ENCODE measurements at places on chromosomes 12 and 14.
A peak's percentile ranks its signal among the peaks of the same experiment; 100 is the strongest.

DNA sequence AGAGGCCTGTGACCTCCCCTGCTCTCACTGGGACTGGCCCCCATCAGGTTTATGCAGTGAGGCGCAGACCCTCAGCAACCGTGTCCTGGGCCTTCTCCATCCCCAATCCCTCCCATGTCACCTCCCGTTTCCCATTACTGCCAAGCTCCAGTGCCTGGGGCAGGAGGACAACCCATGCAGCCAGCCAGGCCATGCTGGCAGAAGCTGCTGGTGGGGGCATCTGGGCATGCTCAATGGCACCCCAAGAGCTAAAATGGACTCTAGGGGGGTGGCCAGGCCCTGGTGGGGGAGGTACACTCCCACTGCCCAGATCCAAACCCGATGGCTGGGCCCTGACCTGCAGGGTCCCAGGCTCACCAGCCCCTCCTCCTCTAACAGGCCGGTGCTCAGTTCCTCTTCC, 20.5 kb upstream of the GPR132 start:
- no peak for DNase-seq

- peak; percentile 8 for DNase-seq
Observed at GRCh38 chr14:28130610-28131284, 635.8 kb upstream of the FOXG1 start.

- peak; percentile 47 for DNase-seq
Observed at GRCh38 chr12:57223191-57224165, 6.0 kb upstream of the SHMT2 start.

GRCh38 chr12:120010661-120011230, 21.7 kb downstream of the BICDL1 start:
- no peak for DNase-seq

DNA sequence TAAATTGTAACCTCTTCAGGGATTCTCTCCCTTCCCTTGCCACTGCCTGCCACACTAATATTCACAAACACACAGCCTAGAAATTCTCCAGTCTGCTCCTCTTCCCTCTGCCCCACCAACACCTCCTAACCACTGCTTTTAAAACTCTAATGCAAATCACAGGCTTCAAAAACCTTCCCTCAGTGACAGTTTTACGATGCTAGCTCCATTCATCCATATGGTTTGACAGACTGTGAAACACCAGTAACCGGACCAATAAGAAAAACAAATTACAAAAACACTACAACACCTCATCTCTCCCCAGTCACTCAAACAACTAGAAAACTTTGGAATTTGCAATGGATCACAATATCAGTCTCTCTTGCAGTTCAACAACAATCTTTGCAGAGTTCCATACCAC, 5.7 kb downstream of the DPF3 start:
- DNase-seq = no peak

DNA sequence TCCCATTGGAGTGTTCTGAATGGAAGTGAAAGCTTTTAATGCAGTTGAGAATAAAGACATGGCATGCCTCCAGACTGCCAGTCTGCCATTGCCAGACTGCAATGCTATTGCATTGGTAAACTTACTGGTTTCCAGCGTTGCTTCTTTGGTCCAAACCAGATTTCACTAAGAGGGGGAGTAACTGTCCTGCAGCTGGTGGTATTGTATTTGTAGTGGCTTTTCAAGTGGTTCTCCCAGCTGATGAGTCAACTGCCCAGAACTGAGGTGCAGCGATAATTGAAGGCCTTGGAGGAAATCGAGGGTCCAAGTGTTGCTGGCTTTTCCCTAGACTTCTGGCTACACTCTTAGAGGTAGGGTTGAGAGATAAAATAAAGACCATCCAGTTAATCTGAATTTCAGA, 31.9 kb downstream of the ERG28 start:
- DNase-seq = no peak

GRCh38 chr12:106135781-106136180, 3.0 kb downstream of the NUAK1 start:
- DNase-seq = no peak

DNA sequence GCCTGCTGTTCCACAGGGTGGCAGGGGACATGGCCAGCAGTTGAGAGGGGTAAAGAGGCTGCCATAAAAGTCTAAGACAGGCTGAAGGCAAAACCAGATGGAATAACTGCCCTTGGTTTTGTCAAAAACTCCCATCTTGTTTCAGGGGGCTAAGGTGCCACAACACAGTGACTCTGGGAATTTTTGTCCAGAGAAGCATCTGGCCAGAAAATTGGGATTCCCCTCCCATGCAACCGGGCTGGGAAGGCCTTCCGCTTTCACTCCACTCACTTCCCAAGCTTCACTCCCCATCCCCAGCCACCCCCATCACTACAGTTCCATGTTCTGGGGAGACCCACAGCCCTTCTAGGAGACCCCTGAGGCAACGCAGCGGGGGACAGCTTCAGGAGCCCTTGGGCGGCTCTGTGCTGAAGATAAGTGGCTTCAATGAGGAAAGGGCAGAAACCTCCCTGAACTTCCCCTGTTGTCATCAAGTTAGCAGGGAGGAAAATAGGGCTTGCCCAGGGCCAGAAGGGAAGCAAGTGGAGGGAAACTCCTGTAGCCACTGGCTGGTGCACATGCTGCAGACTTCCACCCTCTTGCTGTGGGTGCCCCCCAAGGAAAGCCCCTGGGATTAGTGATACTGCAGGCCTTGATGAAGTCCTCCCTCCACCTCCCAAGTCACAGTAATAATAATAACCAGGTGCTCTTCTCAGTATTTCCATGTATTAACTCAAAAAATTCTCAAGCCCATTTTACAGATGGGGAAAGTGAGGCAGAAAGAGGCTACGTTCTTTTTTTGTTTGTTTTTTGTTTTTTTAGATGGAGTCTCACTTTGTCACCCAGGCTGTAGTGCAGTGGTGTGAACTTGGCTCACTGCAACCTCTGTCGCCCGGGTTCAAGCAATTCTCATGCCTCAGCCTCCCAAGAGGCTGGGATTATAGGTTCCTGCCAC, 6.0 kb downstream of the TMEM229B start:
- no peak for DNase-seq

DNA sequence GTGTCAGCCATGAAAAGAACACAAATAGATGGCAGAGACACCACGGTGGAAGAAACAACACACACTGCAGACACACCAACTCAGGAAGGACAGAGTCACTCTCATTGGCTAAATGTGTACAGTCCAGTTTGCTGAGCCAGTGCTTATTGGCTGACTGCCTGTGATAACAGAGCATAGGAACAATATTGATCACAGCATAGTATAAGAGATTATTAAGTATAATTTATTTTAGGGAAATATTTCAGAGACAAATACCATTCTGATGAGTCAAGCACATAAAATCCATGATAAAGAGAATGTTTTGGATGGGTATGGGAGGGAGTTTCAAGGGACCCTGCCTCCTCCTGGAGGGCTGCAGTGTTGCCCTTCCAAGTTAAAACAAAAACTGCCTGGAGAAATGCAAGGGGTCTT, 50.9 kb downstream of the BTG1 start:
- no peak for DNase-seq

Data from eye (tissue), 1 donor.